ENCODE measurements at places on chromosomes 7 and 10.

- DNase-seq, result no peak
Measured at GRCh38 chr10:75746356-75746755, 314.9 kb downstream of the LRMDA start.

DNA sequence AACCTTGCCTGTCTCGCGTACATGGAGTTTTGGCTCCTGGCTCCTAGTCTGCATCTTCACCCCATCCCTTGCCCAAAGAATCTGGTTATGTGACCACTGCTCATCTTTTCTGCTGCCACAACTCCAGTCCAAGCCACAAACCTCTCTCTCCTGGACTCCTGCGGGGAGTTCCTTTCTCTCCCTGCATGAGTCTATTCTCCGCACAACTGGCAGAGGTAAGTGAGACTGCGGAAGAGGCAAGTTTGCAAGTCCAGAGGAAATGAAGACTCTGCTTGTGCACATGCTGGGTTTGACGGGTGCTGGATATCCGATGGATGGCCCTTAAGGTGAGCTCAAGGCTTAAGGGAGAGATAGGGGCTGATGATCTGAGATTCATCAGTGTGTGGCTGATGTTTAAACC, 61.0 kb downstream of the TRUB1 start:
- no peak for DNase-seq

DNA sequence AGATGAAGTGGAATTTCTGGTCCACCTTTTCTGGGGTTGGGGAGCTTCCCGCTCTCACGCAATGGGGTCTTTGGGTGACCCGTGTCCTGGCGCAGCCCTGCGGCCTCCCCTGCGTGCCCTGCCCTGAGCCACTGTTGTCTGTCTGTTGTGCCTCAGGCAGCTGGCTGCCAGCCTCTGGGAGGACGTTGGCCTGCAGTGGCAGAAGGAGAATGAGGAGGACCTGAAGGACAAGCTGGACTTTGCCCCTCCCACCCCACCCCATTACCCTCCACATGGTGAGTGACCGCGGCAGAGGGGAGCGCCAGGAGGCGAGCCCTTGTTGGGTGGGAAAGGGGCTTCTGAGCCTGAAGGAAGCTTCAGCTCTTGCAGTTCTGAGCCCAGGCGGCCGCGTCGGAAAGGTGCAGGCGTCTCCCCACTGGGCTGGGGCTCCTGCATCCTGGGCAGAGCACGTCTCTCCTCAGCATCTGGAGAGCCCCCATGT, 14.2 kb upstream of the PRKAR1B start:
- DNase-seq, result no peak

DNA sequence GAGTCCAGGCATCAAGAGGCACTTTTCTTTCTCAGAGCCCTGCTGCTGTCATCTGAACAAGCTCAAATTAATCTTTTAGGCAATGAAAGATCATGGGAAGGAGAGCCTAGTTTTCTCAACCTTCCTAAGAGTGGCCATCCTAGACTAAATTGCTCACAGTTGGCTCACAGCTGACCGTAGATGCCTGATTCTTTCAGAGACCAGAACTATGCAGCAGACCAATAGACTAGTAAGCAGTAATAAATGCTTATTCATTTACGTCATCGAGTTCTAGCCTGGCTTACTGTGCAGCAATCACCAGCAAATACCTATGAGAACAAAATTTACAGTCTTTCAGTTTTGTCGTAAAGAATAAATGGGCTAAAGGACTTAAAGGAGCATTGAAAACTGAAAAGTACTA, 602.9 kb upstream of the GHITM start:
- no peak for DNase-seq

DNA sequence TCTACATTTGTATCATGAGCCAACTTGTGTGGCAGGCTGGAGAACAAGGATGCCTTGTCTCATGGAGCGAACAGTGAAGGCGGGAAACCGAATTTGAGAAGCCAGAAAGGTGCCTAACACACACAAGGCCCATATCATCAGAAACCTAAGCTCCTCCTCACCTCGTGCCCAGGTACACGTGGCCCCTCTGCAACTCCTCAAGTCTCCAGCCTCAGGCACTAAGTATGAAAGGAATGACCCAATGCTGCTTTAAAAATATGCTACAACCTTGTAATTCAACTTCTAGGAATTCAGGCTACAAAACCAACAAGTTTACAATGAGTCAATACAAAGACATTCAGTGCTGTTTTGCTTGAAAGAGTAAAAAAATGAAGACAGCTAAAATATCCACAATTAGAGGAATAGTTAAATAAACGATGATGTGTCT, 95.7 kb downstream of the CDK6 start:
- DNase-seq, result no peak

DNA sequence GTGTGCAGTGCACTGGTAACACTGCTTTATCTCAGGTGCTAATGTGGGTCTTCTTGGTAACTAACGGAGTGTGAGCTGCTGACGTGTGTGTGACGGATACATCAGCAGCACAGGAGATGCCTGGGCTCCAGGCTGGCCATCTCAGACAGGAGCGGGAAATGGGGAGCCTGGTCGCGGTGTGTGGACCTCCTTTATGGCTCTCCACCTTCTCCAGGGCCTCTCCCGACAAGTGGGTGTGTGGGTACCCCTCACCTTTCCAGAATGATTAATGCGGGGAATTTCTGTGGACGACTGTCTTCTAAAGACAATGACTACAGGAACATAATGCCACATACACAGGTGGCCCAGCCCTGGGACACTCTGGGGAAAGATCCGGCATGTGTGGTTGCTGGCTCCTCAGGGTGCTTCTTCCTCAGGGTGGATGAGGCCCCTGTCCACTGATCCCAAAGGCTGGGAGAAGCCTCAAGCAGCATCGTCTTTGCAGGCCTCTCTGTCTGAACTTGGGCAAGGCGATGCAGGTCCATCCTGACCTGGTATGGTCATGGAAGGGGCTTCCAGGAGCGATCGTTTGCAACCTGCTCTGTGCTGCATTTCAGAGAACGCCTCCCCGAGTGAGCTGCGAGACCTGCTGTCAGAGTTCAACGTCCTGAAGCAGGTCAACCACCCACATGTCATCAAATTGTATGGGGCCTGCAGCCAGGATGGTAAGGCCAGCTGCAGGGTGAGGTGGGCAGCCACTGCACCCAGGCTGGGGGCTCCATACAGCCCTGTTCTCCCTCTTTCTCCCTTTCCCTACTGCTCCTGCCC, 20.3 kb upstream of the CSGALNACT2 start:
- DNase-seq, result no peak

DNA sequence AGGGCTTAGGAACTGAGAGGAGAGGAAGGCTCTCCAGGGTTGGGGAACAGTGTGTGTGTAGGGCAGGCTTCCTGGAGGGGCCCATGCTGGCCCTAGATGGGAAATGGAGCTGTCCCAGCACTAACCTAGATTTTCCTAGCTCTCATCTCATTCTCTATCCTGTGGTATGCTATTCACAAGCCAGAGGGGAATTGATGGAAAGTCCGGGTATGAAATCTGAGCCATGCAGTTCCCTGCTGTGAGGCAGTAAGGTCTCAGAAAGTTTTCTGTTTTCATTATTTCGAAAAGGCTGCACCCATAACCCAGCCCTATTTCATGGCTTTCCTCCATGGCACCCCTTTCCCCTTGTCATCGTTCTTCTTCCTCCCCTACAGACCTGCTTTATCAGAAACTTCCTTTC, 220.3 kb downstream of the RPS24 start:
- DNase-seq, result no peak

DNA sequence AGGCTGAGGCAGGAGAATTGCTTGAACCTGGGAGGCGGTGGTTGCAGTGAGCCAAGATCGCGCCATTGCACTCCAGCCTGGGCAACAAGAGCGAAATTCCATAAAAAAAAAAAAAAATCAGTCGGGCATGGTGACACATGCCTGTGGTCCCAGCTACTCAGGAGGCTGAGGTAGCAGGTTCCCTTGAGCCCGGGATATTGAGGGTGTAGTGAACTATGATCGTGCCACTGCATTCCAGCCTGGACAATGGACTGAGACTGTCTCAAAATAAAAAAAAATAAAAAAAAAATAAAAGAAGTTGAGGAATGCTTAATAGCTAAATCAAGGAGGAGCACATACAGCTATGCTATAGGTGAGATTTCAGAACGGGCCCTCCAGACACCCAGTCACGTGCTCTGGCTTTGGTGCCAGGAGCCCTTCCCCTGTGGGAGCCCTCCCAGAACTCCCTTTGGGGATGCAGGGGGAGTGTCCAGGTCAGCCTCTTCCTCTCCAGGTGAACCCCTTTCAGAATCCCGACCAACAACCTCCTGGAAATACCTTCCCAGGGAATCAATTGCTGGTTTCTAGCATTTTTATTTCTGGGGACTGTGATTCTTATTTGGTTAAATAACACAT, 42.9 kb upstream of the CTBP2 start:
- no peak for DNase-seq

GRCh38 chr7:107882766-107883165, 8.2 kb upstream of the DLD start:
- DNase-seq, result no peak

DNA sequence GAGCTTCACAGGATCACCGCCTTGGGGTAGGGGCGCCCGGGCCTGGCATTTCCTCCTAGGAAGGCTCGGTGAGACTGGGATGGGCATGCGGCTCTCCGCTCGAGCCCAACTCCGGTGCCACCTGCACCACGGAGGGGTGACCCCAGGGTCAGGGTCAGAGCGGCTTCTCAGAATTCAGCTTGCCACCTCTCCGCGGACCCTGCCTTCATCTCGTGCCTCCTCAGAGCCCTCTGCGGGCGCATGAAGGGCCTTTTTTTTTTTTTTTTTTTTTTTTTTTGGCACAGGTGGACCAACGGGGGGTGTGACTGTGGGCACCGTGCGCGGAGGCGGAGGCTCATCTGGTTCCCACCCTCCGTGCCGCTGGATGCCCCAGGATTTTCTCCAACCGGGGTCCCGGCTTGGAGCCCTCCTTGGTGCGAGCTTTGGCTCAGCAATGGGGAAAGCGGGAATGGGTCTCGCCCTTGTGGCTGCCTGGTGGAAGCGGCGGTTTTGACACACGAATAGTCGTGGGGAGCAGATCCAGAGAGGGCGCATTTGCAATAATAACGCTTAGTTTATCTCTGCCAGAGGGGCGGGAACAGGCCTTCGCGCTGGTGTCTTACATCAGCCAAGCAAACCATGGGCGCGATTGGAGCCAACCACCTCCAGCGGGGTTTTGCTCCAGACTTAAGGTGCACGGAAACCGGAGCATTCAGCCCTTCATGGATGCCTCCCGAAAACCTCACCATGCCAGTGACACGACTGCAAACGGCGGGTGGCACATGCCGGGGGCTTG, 5.0 kb upstream of the TNRC18 start:
- peak; percentile 61 for DNase-seq

GRCh38 chr10:113552701-113553100, at the start of gene HABP2:
TSS of gene HABP2 (plus strand) at chr10:113553053. CDS start at chr10:113553122, 69 bp downstream.
- DNase-seq, result no peak

- DNase-seq, result no peak
Measured at GRCh38 chr10:48943096-48943495, 3.5 kb upstream of the LRRC18 start.

DNA sequence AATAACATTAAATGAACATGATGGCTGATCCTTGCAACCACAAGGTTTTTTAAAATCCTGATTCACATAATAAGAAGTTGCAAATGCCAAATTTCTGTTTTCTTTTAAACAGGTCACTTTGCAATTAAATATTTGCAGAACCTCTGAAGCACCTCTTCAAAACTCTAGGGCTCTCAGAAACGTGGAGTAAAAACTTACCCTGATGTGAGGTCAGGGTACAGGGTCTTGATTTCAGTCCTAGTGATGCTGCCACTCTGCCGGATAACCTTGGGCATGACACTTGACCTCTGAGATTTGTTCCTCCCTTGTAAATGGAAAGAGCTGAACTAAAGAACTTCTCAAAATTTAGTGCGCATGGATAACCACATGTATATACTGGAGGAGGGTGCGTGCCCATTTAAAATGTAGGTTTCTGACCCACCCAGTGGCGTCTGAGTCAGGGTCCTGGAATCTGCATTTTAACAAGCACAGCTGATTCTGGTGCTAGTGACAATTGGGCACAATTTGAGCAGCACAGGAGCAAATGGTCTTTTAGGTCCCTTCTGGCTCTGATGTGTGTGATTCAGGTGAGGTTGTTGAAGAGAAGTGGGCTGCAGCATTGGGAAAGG, 35.5 kb upstream of the TNPO3 start:
- DNase-seq, result no peak

- no peak for DNase-seq
Measured at GRCh38 chr10:132326925-132327324, 5.1 kb upstream of the LRRC27 start.

DNA sequence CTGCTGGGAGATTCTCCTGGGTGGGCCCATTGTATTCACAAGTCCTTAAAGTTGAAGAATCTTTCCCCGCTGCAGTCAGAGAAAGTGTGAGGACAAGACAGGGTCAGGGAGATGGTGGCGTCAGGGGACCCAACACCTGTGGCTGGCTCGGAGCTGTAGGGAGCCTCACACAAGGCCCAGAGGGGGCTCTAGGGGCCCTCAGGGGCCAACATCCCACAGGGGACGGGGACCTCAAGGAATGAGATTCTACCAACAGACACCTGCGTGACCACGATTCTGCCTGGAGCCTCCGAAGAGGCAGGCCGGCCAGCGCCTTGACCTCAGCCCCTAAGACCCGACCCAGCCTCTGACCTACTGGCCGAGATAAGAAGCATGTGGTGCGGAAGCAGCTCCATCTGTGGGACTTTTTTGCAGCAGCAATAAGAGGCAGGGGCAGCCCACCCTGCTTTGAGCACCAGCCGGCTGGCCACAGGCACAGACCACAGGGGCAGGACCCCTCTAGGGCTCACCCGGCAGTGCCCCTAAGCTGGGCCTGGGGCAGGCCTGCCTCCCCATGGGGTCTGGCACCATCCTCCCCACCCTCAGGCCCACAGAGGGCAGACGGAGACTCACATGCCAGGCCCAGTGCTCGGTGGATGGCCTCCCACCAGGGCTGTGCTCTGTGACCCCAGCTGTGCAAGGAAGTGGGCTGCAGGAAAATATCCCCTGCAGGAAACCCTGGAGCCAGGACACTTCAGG, 13.2 kb downstream of the RASGEF1A start:
- DNase-seq, result no peak

- no peak for DNase-seq
Measured at GRCh38 chr7:134865001-134865845, 85.8 kb downstream of the CALD1 start.

DNA sequence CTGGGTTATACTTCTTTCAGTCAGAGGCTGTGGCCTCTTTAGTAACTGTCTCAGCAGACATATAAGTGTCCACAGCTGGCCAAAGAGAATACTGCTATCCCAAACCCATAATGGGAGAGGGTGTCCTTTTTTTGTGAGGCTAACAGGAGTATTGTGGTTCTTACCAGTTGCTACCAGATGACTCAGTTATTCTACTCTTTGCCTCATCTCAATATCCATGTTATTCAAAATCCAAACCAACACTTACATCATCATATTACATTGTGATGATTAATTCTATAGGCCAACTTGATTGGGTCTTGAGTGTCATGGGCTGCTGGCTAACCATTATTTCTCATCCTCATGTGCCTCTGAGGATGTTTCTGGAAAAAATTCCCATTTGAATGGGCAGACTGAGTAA, 120.9 kb downstream of the TMEM168 start:
- DNase-seq, result no peak

DNA sequence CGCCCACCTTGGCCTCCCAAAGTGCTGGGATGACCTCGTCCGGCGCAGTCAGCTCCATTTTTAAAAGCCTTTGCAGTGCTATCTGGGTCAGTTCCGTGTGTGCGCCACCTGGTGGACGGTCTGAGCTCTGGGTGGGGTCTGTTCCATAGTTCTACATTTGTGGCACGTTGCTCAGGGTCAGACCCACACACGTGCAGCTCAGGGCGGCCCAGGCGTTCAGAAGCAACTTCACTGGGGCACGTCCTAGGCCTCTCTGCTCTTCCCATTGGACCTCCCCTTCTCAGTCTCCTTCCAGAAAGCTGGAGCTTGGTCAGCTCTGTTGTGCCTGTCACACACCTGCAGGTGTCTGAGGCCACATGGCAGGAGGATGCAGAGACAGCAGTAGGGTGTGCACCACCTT, 137.9 kb downstream of the DNAJB6 start:
- no peak for DNase-seq
